ENCODE measurements at places on chromosomes 11 and 22. TPM values are rescaled to one million over a fixed set of nuclear protein-coding genes. Genes with fewer than 3 reads are reported as not detected.

The LGALS12 gene
- total RNA-seq: not detected

The NLRP10 gene
- not detected for total RNA-seq

The MS4A14 gene
- not detected for total RNA-seq

The APOA1 gene
- total RNA-seq: 0.48 TPM

The SUSD2 gene
- total RNA-seq: 0.48 TPM

The PANX2 gene
- total RNA-seq: 1.7 TPM

The LSP1 gene
- total RNA-seq: 230 TPM

The CSNK2A3 gene
- total RNA-seq: 2.6 TPM

The MRGPRX4 gene
- total RNA-seq: not detected

The KRTAP5-2 gene
- total RNA-seq: not detected

The CDKN1C gene
- 1.0 TPM for total RNA-seq

The EFEMP2 gene
- 3.9 TPM for total RNA-seq

The WNT7B gene
- not detected for total RNA-seq

The C11orf87 gene
- total RNA-seq: not detected

The ANO5 gene
- total RNA-seq: not detected

The KIRREL3 gene
- not detected for total RNA-seq

The OSBP2 gene
- 0.66 TPM for total RNA-seq

The MS4A7 gene
- total RNA-seq: 0.98 TPM

The TRIM51 gene
- not detected for total RNA-seq

The RAC2 gene
- 433 TPM for total RNA-seq

The PTPRCAP gene
- 163 TPM for total RNA-seq

The UBQLN3 gene
- total RNA-seq: not detected

The MYRF gene
- total RNA-seq: 0.70 TPM

The OR52E8 gene
- not detected for total RNA-seq

The OR8D1 gene
- not detected for total RNA-seq

The PIH1D2 gene
- 0.57 TPM for total RNA-seq

The BACE1 gene
- total RNA-seq: 2.9 TPM
